ENCODE measurements at places on chromosomes 16 and 17.

DNA sequence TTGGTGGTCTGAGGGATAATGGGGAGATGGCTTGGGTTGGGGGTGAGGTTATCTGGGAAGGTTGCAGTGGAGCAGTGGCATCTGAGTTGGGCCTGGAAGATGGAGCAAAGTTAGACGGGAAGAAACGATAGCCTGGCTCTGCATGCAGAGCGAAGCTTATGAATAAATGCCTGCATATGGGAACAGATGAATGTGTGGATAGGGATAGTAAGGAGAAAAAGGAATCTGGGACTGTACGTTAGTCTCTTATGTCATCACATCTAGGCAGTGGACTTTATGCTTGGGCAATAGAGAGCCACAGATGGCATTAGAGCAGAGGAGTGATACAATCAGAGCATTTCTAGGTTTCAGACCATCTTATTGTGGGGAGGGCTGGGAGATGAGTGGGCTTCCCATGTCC lies 33.0 kb downstream of the CPNE2 start:
- DNase-seq: no peak

GRCh38 chr17:76682296-76682695 lies 28.5 kb downstream of the MXRA7 start:
- DNase-seq: no peak

DNA sequence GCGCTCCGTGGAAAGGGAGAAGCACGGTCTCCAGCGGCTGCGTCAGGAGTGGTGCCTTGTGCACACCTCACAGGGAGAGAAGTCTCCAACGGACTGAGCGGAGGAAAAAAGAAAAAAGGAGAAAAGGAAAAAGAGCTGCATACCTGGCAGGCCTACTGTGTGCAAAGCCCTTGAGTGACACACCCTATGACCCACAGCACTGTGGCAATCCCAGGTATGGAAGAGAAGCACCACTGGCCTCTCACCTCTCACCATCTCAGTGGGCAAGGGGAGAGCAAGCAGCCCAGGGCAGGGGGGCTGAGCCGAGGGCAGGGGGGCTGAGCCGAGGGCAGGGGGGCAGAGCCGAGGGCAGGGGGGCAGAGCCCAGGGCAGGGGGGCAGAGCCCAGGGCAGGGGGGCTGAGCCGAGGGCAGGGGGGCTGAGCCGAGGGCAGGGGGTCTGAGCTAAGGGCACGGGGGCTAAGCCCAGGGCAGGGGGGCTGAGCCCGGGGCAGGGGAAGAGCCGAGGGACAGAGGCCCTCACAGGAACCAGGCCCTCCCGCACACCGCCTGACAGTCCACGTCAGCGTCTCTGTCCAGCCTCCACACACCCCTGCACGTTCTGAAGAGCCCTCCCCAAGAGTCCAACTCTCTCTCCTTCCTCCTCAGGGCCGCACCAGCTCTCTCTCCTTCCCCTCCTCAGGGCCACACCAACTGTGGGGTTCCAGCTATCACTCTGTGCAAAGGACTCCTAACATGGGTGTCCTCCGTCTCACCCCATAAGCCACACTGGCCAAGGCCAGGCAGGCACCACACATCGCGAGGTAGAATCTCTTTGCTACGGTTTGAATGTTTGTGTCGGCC lies 105.8 kb downstream of the ZNF778 start:
- DNase-seq: no peak

DNA sequence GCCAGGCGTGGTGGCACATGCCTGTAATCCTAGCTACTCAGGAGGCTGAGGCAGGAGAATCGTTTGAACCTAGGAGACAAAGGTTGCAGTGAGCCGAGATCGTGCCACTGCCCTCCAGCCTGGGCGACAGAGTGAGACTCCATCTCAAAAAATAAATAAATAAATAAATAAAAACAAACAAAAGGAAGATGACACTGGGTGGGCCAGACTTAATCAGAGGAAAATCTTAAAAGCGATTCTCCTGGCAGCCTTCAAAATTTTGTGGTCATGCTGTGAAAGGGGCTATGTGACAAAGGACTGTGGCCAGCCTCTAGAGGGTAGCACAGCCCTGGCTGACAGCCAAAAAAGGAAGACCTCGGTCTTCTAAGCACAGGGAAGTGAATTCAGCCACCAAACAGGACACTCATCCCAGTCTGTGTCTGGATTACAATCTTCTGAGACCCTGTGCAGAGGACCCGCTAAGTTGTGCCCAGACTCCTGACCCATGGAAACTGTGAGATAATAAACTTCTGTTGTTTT lies 391.1 kb downstream of the CNTNAP4 start:
- DNase-seq: no peak

DNA sequence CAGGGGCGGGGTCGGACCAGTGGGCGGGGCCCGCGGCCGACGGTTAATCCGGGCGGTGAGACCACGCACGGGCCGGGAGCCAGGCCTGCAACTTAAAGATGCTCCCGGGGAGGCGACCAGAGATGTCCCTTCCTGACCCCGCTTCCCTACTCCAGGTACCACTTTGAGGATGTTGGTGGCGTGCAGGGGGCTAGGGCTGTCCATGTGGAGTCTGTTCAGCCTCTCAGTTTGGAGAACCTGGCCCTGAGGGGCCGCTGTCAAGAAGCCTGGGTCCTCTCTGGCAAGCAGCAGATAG lies 580 bp downstream of the RANGRF start:
- DNase-seq: no peak

DNA sequence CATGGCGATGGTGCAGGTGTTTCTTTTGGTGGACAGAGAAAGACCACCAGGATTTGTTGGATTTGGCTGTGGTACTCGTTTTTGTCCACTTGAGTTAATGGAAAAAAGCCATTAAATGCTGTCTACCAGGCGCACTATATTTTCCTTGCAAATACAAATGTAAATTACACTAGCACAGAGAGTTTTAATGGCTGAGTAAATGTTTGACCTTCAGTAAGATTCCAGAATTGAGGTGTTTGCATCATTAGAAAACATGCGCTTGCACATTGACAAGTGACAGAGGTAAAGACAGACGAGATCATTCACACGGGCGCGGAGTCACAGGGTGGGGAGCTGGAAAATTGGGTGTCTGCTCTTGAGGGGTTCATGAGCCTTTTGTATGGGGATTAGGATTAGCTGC lies 53.5 kb upstream of the AKTIP start:
- no peak for DNase-seq

GRCh38 chr16:89012622-89012995 lies 35.6 kb upstream of the CBFA2T3 start:
- DNase-seq: no peak

GRCh38 chr16:59514651-59515050 lies 780.5 kb upstream of the GOT2 start:
- DNase-seq: no peak

- no peak for DNase-seq
Observed at GRCh38 chr16:81276323-81276722, 37.8 kb downstream of the BCO1 start.

GRCh38 chr16:50659806-50660205 lies 21.3 kb downstream of the SNX20 start:
- DNase-seq: no peak

DNA sequence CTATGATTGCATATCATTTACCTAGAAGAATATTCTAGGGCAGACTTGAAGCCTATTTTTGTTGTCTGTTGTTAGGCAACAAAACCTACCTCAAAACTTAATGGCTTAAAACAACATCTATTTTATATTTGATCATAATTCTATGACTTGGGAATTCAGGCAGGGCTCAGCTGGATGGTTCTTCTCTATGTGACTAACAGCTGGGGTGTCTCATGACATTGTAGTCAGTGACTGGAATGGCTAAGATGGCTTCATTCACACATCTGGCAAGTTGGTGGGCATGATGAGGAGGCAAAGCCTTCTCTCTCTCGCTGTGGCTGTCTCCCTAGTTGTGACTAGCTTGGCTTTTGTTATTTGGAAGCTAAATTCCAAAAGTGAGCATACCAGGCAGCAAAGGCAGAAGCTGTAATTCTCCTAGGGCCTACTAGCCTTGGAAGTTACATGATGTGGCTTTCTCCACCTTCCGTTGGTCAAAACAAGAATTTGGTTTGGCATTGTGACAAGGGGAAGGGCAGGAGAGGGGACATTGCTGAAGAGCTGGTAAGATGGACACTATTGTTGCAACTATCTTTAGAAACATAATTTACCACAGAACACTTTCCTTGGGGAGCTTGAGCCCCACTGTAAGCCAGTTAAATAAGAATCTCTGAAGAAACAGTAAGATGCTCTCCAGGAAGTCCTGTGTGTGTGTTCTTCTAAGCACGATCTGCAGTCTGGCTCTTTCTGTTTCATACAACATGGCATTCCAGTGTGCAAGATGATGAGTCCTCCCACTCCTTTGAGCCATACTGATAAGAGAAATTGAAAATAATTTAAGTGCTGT lies 39.4 kb downstream of the ZNRF1 start:
- DNase-seq: no peak

DNA sequence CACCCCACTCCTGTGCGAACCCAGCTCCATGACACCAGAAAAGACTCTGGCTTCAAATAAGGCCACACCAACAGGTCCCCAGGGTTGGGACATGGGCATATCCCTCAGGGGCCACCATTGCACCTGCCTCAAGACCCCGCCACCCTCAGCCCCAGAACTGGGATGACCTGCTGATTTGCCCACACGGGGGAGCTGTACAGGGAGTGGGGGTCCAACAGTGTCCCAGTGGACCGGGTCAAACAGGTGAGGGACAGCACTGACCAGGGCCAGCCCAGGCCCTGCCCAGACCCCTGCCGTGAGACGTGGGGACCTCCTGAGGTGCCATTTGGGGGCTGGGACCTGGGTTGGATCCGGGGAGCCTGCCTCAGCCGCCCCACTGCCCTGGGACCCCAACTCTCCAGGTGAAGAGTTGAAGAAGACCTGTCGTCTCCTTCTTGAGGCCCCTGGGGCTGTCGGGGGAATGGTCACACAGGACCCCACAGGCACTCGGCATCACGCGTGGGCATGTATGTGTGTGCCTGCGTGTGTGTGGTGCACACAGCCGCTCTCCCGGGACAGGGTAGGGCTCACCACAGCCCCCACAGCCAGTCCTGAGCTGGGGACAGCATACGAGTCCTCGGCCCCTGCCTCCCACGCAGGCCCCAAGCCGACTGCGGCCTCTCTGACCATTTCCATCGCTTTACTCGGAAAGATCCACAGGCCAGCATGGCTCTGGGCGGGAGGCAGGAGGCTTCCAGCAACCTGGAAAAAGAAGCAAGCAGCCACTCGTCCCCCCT lies 34.2 kb upstream of the ZNF469 start:
- DNase-seq: no peak

GRCh38 chr16:69924777-69925191 lies 26.4 kb upstream of the CLEC18A start:
- peak; percentile 89 for DNase-seq

DNA sequence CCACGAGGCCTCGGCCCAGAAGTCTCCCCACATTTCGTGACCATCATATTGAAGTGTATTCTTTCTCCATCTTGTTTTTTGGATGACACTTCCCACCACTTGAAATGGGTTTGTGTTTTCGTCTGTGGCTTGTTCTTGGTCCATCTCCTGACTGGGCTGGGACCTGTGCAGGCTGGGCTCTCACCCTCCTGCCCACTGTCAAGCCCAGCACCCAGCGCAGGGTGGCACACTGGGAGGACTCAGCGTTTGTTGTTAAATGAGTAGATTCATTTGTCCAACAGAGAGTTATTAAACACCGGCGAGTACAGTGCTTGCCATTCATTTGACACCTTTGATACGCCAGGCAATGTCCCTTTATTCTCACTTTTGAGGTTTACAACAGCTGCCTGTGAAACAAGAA lies 22.6 kb downstream of the NT5M start:
- no peak for DNase-seq

DNA sequence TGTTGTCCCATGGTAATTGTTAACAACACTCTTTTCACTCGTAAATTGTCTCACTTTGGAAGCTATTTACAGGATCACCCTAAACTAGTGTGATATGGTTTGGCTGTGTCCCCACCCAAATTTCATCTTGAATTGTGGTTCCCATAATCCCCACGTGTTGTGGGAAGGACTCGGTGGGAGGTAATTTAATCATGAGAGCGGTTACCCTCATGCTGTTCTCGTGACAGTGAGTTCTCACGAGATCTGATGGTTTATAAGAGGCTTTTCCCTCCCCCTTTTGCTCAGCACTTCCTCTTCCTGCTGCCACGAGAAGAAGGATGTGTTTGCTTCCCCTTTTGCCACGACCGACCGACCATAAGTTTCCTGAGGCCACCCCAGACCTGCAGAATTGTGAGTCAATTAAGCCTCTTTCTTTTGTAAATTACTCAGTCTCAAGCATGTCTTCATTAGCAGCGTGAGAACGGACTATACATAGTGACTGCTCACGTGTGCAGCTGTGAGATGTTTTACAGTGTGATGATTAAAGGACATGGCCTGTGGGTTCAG lies 34.4 kb downstream of the DNAH3 start:
- DNase-seq: no peak

- no peak for DNase-seq
Observed at GRCh38 chr17:61458000-61458399, 5.8 kb downstream of the TBX4 start.

GRCh38 chr16:74291176-74291575 lies 5.4 kb upstream of the PSMD7 start:
- DNase-seq: no peak

Data from right forelimb (tissue), 1 donor.